Activated CD4-positive, alpha-beta memory T cell treated with anti-CD3 and anti-CD28 coated beads for 36 hours (primary cell): ENCODE measurements at places on chromosomes 4 and X.

DNA sequence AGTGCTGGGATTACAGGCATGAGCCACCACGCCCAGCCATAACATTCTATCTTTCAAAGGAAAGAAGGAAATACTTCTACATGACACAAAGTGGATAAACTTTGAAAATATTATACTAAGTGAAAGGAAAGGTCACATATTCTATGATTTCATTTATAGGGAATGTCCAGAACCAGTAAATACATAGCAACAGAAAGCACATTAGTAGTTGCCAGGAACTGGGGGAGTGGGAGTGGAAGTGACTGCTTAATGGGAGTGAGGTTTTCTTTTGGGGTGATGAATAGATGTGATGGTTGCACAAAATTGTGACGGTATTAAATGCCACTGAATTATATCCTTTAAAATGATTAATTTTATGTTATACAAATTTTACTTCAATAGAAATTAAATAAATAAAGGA lies 95.7 kb upstream of the IL15 start:
- no peak for DNase-seq

GRCh38 chrX:14573161-14573560 lies 43.8 kb downstream of the GLRA2 start:
- no peak for DNase-seq

GRCh38 chr4:56511098-56511497 lies 5.5 kb downstream of the ARL9 start:
- no peak for DNase-seq

DNA sequence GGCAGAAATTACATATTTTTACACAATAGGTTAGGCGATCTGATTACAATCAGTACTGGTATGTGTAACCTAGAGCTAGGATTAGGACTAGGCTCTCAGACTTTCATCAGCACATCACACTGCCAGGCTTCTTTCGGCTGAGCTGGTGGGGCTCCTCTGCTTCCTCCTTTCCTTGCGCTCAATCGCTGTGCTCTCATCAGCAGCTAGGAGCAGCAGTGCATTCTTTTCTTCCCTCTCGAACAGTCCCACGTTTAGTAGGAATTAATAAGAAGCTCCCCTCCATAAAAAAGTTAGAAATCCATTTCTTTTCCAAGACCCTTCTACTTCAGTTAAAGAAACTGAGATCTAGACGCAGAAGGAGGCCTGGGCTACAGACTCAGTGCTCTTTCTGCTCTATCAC lies 350.4 kb downstream of the SPRY1 start:
- no peak for DNase-seq

- DNase-seq, result no peak
Measured at GRCh38 chr4:56102601-56103000, 153.9 kb downstream of the CEP135 start.
